PC-9 (cell line): ENCODE measurements at places on chromosomes 5 and 9. TPM values are rescaled to one million over a fixed set of nuclear protein-coding genes. Genes with fewer than 3 reads are reported as not detected.
A peak's percentile ranks its signal among the peaks of the same experiment; 100 is the strongest.

- no peak for DNase-seq
These were observed 69.9 kb downstream of the INSYN2B start for GRCh38 chr5:169910393-169910792.

DNA sequence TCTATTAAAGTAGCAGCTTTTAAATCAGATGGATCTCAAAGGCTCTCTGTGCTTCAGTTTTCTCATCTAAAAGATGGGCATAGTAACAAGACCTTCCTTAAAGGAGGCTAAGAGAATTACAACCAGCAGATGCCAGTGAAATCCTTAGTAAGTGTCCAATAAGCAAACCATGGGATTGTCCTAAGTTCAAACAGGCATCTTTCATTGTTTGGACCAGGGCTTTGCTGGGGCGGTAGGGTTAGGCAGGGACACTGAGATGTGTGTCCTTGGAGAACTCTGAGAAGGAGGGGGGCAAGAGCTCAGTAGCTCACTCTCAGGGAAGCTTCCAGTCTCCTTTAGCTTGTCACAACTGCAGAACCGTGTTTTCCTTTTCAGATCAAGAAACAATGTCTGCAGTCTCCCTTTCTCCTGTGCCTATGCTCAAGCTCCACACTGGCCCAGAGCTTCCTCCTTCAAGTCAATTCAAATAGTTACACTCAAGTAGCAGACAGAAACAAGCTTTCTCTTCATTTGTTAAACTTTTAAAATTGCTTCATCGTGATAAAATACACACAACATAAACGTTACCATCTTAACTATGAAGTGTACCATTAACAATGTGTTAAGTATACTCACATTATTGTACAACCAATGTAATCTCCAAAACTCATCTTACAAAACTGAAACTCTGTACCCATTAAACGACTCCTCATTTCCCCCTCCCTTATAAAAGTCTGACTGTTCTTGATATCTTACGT lies 216.2 kb downstream of the PIK3R1 start:
- DNase-seq: no peak

DNA sequence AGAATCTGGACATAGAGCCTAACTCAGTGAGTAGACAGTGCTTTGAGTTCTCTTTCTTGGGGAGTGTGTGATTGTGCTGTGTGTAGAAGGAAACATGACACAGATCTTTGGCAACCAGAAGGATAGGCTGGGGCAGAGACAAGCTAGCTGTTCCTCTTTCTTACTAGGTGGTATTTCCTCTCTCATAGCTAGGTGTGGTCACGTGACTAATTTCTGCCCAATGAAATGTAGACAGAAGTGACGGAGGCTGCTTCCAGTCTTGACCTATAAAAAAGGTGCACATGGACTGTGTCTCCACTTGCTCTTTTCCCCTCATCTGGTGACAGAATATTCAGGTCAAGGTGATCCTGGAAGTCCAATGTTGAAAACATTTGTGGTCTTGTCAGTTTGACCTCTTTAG lies 92.5 kb upstream of the NFIB start:
- DNase-seq: no peak

- no peak for DNase-seq
These were observed 12.7 kb downstream of the LPCAT1 start for GRCh38 chr5:1511048-1511447.

DNA sequence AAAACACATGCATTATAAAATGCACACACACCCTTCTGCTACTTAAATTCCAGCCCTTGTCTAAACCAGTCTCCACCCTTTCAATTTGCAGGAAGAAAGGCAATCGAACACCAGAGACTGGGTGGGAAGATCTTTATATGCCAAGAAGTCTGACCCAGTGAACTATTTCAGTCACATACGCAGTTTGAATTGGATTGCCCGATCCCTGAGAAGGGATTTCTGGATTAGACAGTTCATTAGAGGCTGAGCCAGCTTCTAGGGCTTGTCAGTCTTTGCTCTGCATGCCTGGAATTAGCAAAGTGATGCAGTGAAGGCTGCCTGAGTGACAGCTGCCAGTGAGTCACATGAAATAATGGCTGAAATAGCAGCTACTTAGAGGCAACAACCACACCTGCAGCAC lies 159.9 kb downstream of the PPP2R2B start:
- no peak for DNase-seq

GRCh38 chr9:105114964-105115728 lies 129.3 kb upstream of the SLC44A1 start:
- DNase-seq: peak; percentile 44

GRCh38 chr9:93131599-93132286 lies 2.3 kb downstream of the NINJ1 start:
- DNase-seq: no peak

Gene TYRP1
- not detected in 2 replicates for total RNA-seq

Gene PTGES
- 116 and 119 TPM in 2 replicates for total RNA-seq

DNA sequence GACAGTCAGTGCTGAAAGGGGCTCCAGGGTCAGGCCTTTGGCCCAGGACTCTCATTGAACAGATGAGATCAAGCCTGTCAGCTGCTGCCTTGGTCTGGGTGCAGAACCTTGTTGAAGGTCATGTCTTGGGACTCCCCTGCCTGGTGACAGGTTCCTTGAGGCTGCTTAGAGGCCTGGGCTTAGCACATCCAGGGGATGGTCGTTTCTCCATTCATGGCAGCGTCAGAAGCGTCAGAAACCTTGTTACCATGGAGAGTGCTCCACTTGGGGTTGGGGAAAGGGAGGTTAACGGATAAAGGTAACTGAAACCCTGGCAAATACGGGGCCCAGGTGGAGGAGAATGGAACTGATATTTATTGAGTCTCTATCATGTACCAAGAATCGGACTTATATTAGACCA lies 8.8 kb downstream of the ARPC5L start:
- DNase-seq: no peak

DNA sequence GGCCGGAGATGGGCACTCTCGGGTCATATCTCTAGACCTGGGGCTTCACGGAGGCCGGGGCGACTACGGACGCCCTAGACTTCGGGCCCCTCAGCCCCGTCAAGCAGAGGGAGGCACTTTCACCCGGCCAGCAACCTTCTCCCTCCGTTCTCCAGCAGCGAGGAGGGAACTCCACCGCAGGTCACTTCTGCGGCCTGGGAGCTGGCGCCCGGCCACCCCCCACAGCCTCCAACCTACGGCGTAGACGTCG lies 201 bp downstream of the DOLK start:
- DNase-seq: no peak

Gene DEPDC1B
- total RNA-seq: 25.6 and 29.2 TPM in 2 replicates

Gene ZNF189
- 5.9 and 9.4 TPM in 2 replicates for total RNA-seq

- peak; percentile 87 for DNase-seq
These were observed 32.1 kb downstream of the PTPA start for GRCh38 chr9:129143031-129143927.

- DNase-seq: no peak
These were observed 67.9 kb upstream of the PIK3R1 start for GRCh38 chr5:68147659-68148058.

Gene CENPK
- 34.6 and 45.6 TPM in 2 replicates for total RNA-seq

Gene IL13
- not detected in 2 replicates for total RNA-seq

Gene PSMD5
- total RNA-seq: 86.4 and 96.2 TPM in 2 replicates

Gene IFNB1
- total RNA-seq: not detected in 2 replicates

Gene OMD
- not detected in 2 replicates for total RNA-seq

Gene PCDHGC4
- not detected in 2 replicates for total RNA-seq

Gene MORN5
- total RNA-seq: not detected in 2 replicates

Gene GZMA
- total RNA-seq: not detected in 2 replicates

- DNase-seq: no peak
These were observed 246.7 kb upstream of the COX7C start for GRCh38 chr5:86371061-86371460.

GRCh38 chr9:128568470-128569078 lies 16.2 kb downstream of the SPTAN1 start:
- no peak for DNase-seq

DNA sequence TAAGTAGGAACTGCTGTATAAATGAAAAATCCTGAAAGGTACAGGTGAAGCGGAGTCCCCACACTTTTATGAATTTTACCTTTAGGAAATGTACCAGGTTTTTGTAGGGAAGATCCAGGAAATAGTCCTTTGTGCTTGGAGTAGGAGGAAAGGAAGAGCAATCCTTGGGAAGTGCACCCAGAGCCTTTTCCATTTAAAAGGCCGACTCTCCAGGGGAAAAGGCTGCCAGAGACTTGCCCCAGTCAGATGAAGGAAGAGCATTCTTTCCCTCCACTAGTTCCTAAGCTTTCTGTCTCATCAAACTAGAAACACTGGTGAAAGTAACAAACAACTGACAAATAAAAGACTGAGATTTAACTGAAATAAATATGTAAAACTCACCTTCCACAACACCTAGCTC lies 779.4 kb upstream of the CDH6 start:
- no peak for DNase-seq

DNA sequence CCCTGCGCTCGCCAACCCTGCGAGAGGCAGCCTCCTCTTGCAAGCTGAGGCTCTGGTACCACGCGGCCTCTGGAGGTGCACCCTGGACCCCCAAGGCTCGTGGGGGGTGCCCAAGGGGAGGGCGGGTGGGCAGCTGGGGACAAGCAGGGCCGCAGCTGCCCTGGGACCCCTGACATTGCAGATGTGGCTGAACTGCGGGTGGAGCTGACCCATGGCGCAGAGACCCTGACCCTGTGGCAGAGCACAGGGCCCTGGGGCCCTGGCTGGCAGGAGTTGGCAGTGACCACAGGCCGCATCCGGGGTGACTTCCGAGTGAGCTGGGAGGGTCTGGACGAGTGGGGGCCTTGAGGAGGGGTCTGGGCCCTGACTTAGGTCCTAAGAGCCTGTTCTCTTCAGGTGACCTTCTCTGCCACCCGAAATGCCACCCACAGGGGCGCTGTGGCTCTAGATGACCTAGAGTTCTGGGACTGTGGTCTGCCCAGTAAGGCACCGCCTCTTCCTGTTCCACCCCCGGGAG lies 1.5 kb downstream of the MAMDC4 start:
- DNase-seq: peak; percentile 33
